Fibroblast of villous mesenchyme (primary cell): ENCODE measurements at places on chromosomes 7 and 10. TPM values are rescaled to one million over a fixed set of nuclear protein-coding genes. Genes with fewer than 3 reads are reported as not detected.

PLOD3 gene
- 89.9 and 90.2 TPM in 2 replicates for total RNA-seq

NFKB2 gene
- total RNA-seq, result 16.8 and 37.6 TPM in 2 replicates

GPR15LG gene
- not detected in 2 replicates for total RNA-seq

MBL2 gene
- not detected in 2 replicates for total RNA-seq

TUBB8 gene
- total RNA-seq, result under 0.01 TPM in 1 of 2 replicates, not detected in the other

WIPF3 gene
- under 0.01 TPM in 2 replicates for total RNA-seq

FAM24B gene
- total RNA-seq, result 2.9 and 3.5 TPM in 2 replicates

OR2A5 gene
- total RNA-seq, result not detected in 2 replicates

PRF1 gene
- total RNA-seq, result not detected in 2 replicates

DNA sequence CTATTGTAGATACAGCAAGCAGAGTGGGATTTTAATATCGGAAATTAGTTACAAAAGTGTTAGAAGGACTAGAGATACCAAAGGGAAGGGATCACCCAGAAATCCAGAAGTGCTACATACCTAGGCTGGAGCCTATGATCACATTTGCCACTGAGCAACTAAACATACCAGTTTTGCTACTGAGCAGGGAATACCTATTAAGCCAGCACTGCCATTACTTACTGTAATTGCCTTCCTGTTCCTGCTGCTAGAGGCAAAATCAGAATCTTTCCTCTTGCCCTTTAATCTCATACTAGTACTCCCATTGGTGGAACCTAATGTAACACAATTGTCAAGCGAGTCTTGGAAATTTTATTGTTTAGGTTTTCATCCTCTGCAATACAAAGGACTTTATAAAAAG is 121.7 kb downstream of the ATRNL1 start:
- no peak for DNase-seq

DNA sequence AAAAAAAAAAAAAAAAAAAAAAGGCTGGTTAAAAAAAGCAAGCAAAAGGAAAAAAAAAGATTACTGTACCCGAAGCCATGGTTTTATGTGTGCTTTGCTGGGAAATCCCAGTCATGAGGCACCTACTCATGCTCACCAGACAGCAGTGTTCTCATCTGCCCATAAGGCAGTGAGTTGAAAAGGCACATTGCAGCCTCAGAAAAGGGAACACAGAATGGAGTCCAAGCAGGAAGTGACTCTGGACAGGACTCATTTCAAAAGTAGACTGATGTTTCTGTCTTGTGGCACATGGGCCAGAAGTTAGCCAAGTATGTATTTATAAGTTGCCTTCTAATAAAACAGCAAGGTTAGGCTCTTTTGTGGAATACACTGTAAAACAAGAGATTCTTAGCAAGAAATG is 40.2 kb downstream of the PDSS1 start:
- DNase-seq, result peak; percentile 43

DNA sequence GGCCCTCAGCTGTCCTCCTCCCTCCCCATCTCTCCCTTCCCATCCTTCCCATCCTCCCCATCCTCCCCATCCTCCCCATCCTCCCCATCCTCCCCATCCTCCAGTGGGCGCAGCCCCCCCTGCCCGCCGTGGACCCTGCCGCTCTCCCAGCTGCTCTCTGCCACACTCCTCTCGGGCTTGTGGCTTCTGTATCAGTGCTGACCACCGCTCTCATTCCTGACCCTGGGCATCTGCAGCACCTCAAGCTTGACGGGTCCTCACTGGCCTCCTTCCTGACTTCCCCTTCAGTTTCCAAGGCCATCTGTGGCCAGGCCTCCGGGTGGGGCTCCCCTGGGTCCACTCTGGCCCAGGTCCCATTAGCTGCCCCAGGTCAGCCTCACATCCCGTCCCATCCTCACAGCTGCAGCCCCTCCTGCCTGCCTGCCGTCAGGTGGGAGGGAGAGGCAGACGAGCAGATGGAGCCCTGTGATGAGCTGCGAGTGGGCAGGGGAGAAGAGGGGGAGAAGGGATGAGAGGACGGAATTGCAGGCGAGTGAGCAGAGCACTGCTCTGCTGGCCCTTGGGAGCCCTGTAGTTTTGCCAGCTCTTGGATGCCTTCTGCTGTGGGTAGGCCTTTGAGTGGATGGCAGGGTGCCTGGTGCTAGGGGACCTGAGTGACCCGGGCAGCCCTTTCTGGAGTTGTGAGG is 35.7 kb downstream of the LHPP start:
- DNase-seq, result no peak

- DNase-seq, result no peak
Measured at GRCh38 chr7:112137141-112138101, 68.8 kb downstream of the DOCK4 start.

DNA sequence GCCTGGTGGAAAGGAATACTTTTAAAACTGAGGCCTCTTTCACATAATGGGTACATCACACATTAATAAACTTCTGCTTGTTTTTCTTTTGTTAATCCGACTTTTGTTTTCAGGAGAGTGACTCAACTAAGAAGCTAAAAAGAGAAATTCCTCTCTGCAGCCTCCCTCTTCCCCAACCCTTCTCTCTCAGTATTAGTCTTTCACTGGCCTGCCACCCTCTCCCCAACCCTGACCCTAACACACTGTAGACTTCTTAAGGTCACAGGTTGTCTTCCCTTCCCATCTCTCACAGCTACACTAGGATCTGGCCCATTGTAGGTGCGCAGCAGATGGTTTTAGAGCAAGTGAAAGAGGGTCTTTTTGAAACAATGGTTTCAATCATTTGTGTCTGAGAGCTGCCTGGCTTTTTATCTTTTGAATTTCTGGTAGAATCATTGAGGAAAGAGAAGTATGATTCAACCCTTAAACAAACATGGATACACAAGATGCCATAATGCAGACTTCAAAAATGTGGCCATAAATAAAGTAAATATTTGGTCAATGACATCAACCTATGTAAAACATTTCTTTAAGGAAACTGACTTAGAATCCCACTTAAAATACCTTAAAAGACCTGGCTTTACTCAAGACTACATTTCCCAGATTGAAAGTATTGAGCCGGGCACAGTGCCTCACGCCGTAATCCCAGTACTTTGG is 17.9 kb upstream of the FFAR4 start:
- DNase-seq, result peak; percentile 11

DNA sequence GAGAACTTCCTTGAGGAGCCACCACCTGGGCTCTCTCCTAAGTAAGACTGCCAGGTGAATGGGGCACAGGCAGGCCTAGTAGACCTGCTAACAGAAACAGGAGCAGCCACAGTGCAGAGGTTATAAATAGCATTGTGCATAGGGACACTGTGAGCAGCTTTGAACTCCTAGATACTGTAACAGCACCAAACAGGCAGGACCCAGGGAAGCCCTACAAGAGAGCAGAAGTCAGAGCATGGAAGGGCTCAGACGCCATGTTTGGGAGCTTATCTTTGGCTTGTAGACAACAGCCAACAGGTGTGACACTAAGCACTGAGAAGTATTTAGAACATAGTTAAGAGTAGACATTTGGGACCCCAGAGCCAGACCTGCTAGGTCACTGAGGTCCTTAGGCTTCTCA is 14.5 kb downstream of the XRCC2 start:
- no peak for DNase-seq

GRCh38 chr7:91953618-91954017 is 13.0 kb downstream of the AKAP9 start:
- DNase-seq, result peak; percentile 21

DNA sequence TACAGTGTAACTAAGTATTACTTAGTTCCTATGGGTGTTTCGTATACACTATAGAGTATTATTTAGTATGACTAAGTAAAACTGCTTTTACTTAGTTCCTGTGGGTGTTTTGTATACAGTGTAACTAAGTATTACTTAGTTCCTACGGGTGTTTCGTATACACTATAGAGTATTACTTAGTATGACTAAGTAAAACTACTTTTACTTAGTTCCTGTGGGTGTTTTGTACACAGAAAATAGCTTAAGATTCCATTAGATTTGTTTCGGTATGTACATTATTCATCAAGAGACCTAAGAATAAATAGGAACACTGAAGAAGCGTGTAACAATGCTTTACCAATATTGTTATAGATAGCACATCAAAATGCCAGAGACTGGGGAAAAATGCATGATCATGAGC is 25.0 kb downstream of the IGF2BP3 start:
- DNase-seq, result no peak

DNA sequence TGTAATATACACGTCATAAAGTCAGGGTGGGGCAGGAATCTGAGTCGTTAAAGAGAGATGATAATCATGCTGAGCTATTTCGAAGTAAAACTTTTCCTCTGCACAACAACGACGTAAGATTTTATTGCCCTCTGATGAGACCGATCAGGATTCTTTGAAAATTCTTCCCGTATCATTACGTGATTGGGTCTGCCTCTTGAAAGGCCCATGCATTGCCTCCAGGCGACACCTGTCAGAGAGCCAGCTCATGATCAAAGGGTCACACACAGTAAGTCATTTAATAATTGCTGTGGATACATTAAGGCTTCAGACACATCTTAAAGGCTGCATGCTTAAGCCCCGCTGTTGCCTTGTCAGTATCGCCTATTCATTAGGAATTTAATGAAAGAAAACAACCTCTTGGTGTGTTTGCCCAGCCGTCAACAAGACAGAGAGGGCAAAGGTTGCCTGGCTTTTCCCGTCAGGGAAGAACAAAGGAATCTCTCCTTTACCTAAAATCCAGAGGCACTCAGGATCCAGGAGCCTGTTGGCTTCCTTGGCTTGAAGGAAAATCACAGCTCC is 189.0 kb upstream of the SH2B2 start:
- DNase-seq, result peak; percentile 92

DNA sequence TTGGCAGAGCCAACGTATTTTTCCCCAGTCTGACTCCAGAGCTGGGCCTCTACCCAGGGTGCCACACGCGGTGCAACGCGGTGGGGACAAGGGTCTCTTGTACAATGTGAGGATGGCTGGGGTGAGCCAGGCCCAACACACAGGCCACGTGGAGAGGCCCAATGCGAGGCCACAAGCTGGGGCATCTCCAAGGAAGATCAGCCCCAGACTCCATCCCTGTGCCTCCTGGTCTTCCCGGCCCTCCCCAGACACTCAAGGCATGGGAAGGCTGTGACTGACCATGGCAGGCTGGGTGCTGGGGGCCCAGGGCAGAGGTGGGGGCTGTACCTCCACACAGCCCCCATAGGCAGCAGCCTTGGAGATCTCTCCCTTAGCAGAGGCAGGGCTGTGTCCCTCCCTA is 135.3 kb upstream of the FAM20C start:
- no peak for DNase-seq

DNA sequence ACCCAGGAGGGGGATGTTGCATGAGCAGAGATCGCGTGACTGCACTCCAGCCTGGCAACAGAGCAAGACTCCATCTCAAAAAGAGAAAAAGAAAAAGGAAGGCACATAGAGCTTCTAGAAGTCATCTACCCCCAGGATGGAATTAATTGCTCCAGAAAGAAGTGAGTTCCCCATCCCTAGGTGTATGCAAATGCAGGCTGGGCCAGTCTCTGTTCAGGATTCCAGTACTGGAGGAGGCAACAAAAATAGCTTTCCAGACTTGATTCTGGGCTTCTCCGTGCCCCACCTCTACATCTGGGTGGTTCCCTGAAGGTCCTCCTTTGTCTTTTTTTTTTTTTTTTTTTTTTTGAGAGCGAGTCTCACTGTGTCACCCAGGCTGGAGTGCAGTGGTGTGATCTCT is 28.6 kb downstream of the CASTOR2 start:
- no peak for DNase-seq

DNA sequence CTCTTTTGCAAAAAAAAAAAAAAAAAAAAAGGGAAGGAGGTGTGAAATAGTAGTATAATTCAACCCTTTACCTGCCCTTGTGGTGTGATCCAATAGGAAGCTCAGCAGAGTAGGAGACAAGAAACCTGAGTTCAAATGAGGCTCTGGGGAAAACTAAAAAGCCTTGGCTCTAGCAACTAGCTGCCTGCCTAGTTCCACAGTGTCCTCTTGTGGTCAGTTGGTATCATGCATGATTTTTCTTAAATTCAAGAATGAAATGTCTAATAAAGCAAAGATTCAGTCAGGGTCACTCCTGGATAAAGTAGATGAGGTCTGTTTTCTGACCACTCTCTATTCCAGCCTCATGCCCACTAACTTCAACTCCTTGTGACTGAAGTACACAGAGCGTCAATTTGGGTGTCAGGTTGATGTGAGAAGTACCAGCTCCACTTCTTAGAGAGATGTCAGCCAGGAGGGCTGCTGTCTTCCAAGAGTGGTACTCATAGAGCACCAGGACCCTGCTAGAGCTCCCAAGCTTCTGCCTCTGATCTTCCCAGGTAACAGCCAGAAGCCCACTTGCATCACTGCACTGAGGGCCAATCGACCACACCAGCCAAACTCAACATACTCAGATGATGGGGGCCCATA is 10.5 kb downstream of the LSM5 start:
- DNase-seq, result peak; percentile 60

DNA sequence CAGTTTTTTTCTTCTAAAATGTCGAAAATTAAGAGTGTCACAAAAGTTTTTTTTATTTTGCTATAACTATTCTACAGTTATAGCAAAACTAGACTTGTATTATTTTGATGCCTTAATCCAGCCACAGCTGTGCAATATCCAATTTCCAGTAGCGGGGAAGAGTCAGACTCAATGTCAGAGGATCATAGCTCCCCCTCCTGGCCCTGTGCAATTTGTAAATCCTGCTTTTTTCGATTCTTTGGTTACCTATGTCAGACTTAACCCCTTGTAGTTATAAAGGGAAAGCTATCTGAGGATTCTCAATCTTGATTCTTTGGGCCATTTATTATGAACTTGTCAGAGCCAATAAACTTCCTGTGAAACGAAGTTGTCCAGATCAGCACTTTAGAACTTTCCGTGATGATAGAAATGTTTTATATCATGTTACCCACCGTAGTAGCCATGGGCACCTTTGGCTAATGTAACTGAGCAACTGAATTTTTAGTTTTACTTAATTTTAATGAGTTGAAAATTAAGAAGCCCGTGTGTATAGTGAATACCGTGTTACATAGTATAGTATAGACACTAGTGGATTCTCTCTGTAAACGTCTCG is 87.7 kb upstream of the PRKCQ start:
- peak; percentile 56 for DNase-seq

DNA sequence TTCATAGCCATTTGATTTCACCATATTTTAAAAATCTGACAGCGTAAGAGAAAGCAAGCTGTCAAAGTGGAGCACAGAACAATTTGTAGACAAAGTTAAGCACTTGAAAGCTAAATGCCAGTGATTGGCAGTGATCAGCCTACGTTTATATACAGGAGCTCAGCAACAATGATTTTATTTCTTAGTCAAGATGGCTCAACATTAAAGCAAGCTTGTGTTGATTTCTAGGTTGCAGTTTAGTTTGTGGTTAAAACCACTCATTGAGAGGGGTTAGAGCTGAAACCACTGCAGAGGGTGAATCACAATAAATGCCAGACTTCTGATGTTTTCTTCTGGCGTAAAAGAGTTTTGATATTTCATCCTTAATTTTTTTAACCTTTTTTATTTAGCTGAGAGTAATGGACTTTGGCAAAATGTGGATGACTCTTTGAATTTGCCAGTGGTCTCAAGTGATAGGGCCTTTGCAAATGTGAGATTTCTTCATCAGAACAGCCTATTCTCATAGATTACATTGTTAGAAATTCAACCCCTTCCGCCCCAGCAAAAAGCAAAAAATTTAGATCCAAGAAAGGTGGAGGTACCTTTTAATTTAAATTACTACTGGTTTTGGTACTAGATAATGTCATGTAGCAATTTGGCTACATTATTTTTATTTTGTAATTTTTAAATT is 73.8 kb downstream of the SHOC2 start:
- DNase-seq, result peak; percentile 57

GRCh38 chr7:129238546-129238945 is 13.7 kb downstream of the AHCYL2 start:
- no peak for DNase-seq

GRCh38 chr10:88989824-88990383 is 694 bp upstream of the FAS start:
- peak; percentile 96 for DNase-seq
